MV-4-11 (cell line): ENCODE measurements at places on chromosomes 6 and 20.
A peak's percentile ranks its signal among the peaks of the same experiment; 100 is the strongest.

DNA sequence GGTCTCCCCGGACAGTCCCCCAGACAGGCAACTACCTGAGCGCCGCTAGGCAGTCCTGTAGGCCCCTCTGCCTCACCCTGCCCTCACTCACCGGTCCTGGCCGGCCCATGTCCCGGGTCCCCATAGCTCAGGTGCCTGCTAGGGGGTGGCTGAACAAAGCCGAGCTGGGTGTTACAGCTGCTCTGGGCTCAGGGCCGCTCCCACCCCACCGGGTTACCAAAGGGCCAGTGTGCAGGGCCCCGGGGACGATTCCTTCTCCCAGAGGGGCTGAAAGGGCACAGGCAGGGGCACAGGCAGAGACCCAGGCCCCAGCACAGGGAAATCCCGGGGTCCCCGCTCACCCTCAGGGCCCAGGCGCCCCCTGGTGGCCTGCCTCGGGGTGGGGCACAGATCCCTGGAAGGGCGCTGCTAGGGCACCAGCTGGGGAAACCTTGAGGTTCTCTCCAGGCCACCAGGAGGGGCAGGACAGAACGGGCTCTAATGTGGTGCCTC lies 118.4 kb downstream of the GRM4 start:
- no peak for DNase-seq

GRCh38 chr6:13754644-13755043 lies 43.0 kb upstream of the RANBP9 start:
- no peak for DNase-seq

GRCh38 chr20:47544852-47545251 lies 43.2 kb downstream of the NCOA3 start:
- DNase-seq, result no peak

- no peak for DNase-seq
Observed at GRCh38 chr6:107616775-107617174, 126.9 kb downstream of the SOBP start.

- DNase-seq, result no peak
Observed at GRCh38 chr6:133548423-133549159, 307.4 kb downstream of the EYA4 start.

- DNase-seq, result no peak
Observed at GRCh38 chr6:12134991-12135390, 122.9 kb downstream of the HIVEP1 start.

GRCh38 chr20:21640556-21640955 lies 64.9 kb upstream of the PAX1 start:
- DNase-seq, result no peak

DNA sequence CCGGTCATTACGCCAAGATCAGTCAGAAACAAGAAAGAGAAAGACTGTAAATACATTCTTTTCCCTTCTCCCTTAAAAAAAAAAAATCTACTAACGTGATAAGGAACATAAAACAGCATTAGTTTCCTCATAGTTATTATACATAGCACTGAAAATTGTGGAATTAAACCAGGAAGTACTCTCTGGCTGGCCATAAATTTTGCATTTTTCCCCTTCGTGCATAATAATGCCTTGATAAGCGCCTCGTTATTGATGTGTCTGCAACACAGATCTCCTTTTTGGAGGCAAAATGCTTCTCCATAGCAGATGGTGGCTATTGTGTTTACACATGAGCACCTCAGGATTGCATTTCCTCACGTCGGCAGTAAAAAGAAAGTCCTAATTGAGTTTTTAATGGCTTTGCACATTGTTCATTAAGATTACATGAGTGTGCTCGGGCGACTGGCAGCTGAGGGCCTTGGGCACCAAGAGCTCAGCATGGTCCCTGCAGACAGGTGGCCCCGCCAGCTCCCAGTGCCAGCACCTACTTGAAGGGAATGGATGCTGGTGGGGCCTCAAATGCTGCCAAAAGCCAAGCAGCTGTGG lies 394.5 kb downstream of the PTPRT start:
- DNase-seq, result no peak

DNA sequence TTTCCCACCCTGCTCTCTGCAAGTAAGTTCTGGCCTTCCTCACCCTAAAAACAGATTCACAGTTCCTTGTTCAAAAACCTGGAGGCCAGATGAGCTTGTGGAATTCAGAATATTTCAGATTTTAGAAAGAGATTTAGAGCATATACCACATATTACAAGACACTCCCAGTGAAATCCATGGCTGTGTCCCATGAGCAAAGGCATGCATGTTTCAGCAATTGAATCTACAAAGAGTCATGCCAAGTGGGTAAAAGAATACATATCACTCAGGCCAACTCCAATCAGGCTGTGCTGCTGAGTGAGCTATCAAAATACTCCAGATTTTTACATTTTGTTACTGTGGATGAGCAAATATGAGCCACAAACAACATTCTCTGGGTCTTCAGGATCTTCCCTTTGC lies 10.2 kb upstream of the NEDD9 start:
- no peak for DNase-seq

DNA sequence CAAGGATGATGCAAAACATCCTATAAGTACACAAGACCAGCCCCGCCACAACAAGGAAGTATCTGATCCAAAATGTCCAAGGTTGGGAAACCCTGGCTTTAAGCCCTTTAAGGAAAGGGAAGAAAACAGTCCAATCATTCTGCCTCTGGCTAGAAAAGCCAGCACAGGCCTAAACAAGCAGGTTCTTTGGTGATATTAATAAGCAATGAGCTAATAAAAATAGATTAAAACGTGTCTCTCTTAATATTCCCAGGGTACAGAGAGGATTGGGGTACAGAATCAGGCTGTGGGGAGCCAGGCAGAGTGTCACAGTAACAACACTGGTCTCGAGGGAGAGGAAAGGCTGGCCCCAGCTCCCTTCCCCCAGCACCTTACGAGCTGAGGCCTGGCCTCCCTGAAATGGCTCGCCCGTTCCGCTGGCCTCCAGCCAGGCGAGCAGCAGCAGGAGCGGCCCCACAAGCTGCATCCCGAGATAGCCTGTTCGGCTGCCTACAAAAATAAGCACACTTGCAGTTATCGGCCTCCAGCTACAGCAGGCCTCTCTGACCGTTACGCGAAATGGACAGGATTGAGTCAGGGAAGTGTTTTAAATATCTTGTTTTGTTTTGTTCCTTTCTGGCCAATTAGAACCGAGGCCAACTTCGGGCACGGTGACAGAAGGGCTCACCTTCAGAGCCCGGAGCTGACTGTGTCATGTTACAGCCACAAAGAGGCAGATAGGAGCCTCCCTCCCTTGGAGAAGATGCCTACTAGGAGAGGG lies 4.0 kb upstream of the ZMYND8 start:
- peak; percentile 69 for DNase-seq

DNA sequence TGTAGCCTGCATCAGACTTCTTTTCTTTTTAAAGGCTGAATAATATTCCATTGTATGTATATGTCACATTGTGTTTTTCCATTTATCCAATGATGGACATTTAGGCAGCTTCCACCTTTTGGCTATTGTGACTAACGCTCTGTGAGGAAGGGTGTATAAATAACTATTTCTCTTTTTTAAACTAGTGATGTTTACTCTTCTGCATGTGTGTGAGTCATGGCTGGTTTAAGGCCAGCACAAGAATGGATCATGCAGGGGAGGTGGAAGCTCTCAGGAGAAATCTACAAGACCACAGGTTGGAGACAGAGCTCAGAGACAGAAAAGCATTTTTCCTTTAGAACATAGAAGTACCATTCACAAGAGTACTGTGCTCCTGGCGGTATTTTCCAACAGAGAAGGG lies 307.2 kb downstream of the SOX4 start:
- peak; percentile 3 for DNase-seq

GRCh38 chr20:56796345-56796744 lies 167.2 kb downstream of the TFAP2C start:
- peak; percentile 35 for DNase-seq

GRCh38 chr6:106117579-106117978 lies 31.4 kb downstream of the PRDM1 start:
- peak; percentile 73 for DNase-seq

DNA sequence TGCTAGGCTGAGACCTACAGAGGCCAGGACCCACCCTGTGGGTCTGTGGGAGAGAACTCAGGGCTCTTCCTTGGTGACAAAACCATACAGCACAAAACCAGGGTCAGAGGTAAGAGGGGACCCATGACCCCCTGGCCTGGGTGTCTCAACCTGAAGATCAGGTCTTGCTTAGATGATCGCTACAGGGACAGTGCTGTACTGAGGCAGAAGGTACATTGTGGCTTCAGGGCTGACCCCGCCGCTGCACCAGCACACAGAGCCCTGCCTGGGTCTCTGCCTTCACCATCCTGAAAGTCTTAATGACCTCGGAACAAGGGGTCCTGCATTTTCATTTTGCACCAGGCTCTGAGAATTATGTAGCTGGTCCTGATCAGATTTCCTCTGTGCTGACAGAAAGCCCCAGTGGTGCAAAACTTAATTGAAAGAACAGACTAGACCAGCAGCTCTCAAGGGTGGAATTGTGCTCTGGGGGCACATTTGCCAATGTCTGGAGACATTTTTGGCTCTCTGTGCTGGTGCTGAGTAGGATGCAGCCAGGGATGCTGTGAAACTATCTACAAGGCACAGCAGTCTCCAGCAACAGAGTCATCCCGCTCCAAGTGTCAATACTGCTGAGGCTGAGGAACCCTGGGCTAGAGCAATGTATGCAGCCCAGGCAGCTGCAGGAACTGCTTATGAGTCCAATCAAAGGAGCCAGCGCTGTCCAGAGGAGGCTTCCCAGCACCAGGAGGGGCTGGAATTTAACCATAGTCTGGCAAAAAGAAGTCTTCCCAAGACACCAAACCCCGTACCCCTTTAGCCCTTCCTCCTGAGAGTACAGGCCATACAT lies 254.9 kb downstream of the ERMARD start:
- DNase-seq, result no peak

- no peak for DNase-seq
Observed at GRCh38 chr6:118263921-118264486, 284.1 kb upstream of the PLN start.

GRCh38 chr6:25418454-25419052 lies 139.4 kb downstream of the CARMIL1 start:
- no peak for DNase-seq

GRCh38 chr6:15841937-15842726 lies 179.3 kb upstream of the DTNBP1 start:
- no peak for DNase-seq

DNA sequence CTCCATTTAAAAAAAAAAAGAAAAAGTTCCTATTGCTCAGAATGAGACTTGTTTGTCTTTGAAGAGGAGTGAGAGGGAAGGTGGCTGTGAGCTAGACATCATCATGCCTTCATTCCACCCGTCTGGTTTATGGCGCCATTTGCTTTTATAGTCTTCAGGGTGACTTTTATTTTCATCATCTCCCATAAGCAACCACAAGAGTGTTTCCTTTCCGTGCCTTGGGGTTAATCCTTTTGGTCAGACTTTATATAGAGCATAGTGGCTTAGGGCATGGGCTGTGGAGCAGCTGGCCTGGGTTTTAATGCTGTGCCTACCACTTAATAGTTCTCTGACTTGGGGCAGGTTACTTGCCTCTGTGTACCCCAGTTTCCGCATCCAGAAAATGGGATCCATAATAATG lies 77.8 kb downstream of the RREB1 start:
- peak; percentile 84 for DNase-seq

DNA sequence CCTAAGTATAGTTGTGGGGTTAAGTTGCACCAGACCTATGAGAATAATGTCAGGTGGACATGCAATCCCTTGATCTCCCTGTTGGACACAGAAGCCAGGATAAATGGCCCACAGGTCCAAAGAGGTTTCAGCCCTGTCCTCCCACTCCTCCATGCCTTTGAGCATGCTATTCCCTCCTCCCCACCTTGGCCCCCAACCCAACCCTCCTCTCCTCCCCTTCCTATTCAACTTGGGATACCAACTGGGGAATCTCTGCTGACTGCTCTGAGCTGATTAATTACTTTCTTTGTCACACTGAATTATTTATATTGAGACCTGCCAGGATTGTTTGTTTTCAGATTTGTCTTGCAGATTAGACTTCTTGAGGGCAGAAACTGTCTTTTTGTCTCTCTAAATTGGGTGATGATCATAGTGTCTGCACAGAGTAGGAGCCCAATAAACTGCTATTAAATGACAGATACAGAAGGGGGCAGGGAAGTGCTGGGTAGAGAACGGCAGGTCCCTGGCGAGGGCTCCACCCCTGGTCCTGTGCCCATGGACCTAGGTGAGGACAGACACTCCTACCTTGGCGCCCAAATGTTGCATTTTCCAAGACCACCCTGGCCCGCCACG lies 120.9 kb downstream of the UNC5CL start:
- no peak for DNase-seq

GRCh38 chr6:89559487-89559886 lies 79.1 kb downstream of the LYRM2 start:
- no peak for DNase-seq

GRCh38 chr6:108872141-108872557 lies 23.9 kb downstream of the ARMC2 start:
- DNase-seq, result peak; percentile 70

- DNase-seq, result peak; percentile 54
Observed at GRCh38 chr6:109298605-109299264, 83.5 kb downstream of the CD164 start.

- no peak for DNase-seq
Observed at GRCh38 chr6:81718126-81718525, 34.4 kb downstream of the TENT5A start.

- DNase-seq, result peak; percentile 42
Observed at GRCh38 chr6:29653452-29654038, 3.3 kb upstream of the MOG start.

DNA sequence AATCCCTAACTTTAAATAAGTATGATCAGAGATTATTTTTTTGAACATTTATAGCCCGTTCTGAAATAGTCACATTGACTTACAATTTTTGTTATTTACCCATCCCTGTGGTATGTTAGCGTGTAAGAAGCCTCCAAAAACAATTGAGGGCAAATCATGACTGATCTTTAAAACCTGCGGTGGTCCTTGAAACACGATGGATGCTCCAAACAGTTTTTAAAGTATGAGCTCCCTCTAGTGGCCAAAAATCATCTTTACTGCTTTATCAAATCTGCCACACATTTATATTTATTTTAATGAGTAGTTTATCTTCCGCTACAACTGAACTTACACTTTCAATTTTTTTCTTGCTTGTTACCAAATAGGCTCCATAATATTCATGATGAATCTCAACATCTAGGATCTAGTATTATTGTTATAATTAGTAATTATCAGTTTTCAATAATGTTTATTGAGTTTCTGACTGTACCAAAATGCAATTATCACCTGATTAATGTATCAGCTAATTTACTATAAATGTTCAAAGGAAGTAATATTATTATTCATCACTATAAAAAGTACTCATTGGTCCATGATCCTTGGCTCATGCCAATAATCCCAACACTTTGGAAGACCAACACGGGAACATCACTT lies 52.2 kb downstream of the MARCKS start:
- DNase-seq, result peak; percentile 38

DNA sequence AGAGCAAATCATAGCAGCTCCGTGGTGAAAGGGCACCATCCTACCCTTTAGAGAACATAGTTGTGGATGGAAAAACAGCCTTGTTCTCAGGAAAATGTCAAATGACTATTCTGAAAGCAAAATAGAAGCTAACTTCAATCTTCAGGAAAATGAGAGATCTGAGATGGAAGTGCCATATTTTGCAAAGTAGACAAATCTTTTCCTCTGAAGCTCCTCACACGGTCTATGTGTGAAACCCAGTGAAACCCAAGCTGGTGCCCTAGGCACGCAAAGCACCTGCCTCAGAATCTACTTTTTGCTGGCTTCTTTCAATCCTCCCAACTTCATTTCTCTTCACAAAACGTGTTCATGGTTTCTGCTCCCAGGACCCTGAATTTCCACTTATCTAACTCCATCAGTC lies 325.2 kb upstream of the CDH4 start:
- no peak for DNase-seq
